ENCODE measurements at places on chromosomes 16 and 17.

GRCh38 chr17:2194889-2195335 is 108.7 kb downstream of the SMG6 start:
- no peak for DNase-seq

GRCh38 chr17:77815127-77815905 is 143.2 kb upstream of the TNRC6C start:
- DNase-seq, result no peak

DNA sequence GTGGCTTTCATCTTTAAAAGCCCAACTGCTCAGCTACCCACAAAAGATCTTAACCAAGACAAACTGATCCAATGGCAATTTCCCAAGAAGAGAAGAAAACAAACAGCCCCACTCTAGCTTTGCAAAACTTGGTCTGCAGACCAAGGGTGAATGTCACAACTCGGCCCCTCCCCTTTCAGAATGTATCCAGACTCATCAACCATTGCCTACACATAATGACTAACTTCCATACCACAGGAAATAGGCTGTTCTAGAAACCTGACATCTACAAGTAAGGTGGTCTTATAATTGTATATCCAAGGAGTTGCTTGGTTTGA is 16.0 kb downstream of the DCUN1D3 start:
- no peak for DNase-seq

DNA sequence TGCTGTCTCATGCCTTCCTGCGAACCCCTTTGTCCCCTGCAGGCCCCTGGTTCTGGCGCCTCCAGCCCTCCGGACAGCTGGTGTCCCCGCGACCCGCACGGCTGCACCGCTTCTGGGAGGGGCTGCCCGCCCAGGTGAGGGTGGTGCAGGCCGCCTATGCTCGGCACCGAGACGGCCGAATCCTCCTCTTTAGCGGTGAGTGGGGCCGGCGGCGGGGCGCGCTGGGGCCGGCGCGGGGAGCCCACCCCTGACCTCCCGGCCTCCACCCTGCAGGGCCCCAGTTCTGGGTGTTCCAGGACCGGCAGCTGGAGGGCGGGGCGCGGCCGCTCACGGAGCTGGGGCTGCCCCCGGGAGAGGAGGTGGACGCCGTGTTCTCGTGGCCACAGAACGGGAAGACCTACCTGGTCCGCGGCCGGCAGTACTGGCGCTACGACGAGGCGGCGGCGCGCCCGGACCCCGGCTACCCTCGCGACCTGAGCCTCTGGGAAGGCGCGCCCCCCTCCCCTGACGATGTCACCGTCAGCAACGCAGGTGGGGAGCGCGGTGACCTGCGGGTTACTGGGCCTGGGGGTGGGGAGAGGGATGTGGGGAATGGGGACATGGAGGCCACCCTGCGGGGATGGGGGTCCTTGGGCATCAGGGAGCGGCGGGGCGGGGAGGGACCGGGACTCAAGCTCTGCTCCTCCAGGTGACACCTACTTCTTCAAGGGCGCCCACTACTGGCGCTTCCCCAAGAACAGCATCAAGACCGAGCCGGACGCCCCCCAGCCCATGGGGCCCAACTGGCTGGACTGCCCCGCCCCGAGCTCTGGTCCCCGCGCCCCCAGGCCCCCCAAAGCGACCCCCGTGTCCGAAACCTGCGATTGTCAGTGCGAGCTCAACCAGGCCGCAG is 7.1 kb upstream of the IL32 start:
- DNase-seq, result peak; percentile 20

GRCh38 chr17:54694287-54694887 is 206.3 kb upstream of the TOM1L1 start:
- DNase-seq, result no peak

DNA sequence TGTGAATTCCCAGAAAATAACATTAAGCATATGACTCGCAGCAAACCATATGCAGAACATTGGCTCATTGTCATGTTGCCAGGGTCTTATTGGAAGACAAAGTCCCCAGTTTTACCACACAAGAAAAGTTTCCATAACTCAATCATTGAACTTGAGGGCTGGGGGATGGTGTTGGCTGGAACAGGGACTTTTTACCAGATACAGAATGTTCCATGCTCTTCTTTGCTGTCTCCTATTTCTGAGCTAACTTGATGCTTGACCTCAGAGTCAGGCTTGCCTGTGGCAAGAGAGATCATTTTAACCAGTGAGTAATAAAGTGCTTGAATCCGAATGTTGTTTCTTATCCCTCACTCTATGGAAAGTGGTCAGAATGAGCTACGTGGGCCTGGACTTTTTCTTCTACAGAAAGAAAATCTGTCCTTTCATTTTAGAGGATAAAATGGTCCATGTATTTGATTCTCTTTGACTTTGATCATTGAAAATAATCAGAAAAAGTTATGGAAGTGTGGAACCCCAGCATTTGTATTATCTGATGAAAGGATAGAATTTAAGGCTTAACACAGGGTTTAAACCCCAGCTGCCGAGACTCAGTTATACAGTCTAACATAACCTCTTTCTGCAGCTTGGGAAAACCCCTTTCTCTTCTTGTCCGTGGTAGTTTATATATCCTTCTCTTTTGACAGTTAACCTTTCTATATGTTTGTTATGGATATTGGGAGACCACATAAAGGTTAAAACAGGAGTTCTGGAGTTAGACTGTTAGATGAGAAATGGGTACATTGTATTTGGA is 67.0 kb downstream of the TUBD1 start:
- DNase-seq, result peak; percentile 50

DNA sequence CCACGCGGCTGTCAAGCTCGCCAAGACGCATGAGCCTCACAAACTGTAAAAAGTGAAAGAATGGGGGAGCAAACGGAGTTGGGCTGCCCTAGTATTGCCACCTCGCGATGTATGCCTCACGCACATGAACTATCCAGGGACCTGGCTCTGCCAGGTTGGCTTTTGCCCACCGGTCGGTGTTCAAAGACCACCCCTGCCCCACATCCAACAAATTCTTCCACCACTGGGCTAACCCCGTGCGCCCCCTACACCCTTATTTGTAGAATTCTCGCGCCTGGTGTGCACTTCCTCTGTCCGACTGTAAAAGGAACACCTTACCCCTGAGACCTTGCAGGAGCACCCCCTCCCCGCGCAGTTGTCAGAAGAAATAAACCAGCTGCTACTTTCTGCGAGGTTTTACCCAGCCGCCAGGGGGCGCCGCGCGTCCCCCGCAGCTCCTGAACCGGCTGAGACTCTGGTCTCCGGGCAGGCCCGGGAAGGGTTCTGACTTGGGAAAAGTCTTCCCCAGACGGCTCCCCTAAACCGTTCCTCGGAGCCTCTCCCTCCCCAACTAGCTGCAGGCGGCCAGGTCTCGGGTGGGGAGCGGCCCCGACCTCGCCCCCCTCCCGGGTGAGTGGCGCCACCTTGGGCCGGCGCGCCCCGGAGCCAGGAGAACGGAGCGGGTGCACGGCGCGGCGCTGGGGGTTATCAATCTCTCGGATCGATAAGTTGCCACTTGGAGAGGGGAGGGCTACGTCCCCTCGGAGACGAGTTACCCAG is 1.7 kb upstream of the ZNF423 start:
- DNase-seq, result no peak

DNA sequence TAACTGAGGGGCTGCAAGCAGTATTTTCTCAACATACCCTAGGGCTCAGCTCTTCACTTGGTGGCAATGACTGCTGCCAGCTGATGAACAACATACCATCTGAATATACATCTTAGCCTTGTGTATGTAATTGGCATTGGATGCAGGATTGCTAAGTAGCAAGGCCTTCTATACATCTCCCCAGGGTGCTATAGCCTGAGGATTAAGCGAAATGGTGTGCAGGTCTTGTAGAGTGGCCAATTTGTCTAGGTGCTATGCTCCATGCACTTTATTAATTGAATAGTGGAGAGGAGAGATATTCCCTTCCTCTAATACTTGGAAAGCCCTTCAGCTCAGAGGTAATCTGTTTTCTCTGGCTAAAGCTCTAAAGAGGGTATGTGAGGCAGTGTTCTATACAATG is 71.9 kb downstream of the KIF2B start:
- DNase-seq, result no peak

DNA sequence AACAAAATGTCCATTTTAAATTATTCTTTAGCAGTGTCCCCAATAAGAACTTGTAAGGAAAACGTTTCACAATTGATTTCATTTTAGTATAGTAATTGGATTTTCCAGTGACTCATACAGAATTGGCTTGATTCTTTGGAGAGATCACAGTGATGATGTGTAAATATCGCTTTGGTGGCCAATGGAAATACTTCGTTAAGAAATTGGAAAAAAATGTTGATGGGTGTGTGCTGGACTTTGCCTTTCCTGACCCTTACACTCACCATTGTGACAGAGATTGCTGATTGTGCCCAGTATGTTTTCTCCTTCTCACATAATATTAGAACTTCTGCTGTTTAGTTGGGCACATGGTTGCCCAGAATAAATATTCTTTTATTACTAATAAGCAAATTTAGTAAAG is 7.4 kb upstream of the EFCAB13 start:
- no peak for DNase-seq

- no peak for DNase-seq
Observed at GRCh38 chr17:40951011-40951622, 13.7 kb upstream of the KRT23 start.

- peak; percentile 27 for DNase-seq
Observed at GRCh38 chr16:71426069-71426879, 15.6 kb downstream of the TLE7 start.

- DNase-seq, result no peak
Observed at GRCh38 chr17:57120814-57121213, 35.8 kb downstream of the AKAP1 start.

- DNase-seq, result no peak
Observed at GRCh38 chr17:40086150-40087044, 14.0 kb downstream of the NR1D1 start.

DNA sequence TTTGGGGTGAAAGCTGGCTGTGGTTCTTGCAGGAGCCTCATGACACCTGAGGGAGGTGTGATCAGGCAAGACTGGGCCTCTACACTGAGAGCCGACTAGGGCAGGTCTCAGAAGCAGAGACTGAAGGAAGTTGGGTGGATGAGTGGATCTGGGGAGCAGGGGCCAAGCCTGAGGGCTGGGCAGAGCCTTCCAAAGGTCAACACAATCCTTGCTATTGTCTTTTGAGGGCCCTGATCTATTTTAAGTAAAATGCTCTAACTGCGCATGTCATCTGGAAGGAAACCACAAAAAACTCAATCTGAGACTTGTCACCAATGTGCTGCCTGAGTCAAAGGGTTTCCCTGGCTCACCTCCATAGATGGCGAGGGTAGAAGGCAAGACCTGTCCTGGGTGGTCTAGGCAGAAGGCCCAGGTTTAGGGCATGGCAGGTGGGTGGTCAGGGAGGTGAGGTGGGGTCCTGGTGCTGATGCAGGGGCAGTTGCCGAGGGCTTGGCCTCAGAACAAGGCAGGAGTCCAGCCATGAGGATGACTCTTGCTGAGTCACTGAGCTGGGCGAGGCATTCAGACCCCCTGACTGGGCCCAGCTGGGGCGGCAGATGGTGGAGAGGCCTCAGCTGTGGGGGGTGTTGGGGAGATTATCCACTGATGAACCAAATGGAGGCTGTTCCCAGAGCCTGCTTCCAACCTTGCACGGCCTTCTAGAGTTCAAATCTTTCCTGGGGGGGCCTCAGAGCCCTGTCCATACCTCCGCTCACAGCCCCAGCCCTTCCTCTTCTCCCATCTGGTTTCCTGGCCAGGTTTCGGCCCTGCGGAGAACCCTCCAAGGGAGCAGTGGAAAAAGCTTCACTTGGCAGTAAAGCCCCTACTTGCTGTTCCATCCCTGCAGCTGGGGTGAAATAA is 5.1 kb downstream of the MVP start:
- no peak for DNase-seq

GRCh38 chr16:24428756-24429155 is 110.6 kb upstream of the RBBP6 start:
- no peak for DNase-seq

- no peak for DNase-seq
Observed at GRCh38 chr16:56311208-56312027, 113.9 kb downstream of the AMFR start.

- DNase-seq, result no peak
Observed at GRCh38 chr17:42283241-42284023, 4.9 kb upstream of the STAT5A start.

DNA sequence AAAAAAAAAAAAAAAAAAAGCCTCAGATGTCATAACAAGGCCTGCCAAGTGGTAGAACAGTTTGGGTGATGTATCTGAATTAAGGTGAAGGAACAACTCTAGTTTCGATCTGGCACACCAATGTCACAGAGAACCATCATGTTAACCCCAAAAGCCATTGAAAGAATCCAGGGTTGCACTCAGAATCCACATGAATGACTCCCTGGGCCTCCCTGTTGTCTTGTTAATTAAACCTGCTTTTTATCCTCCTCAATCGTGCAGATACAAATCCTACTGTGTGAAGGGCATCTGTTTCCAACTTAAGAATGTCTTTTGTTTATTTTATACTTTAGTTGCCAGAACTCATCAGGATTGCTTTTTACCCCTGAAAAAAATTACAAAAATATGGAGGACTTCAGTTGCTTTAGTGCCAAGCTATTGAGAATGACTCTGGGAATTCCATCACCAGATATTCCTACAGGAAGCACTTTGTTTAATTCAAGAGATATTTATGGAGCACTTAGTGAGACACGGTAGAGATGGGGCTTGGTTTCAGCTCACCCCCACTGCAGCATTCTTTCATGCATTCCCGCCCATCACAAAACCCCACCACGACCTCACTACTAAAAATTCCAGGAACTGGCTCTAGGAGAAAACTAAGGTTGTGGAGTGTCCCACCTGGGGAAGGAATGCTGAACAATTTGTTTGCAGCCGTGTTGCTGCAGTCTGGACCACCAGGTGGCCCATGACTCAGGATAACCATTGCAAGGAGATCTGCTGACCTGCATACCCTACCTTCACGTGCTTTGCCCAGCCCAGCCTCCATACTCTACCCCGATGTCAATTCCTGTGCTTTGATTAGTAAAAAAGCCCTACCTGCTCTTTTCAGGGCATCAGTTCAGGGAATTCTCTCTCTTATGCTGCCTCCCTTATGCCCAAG is 63.8 kb upstream of the GPRC5B start:
- DNase-seq, result no peak

GRCh38 chr17:76087531-76087930 is 8.5 kb downstream of the ZACN start:
- DNase-seq, result no peak

- DNase-seq, result no peak
Observed at GRCh38 chr16:6341981-6342380, 990.7 kb upstream of the RBFOX1 start.

DNA sequence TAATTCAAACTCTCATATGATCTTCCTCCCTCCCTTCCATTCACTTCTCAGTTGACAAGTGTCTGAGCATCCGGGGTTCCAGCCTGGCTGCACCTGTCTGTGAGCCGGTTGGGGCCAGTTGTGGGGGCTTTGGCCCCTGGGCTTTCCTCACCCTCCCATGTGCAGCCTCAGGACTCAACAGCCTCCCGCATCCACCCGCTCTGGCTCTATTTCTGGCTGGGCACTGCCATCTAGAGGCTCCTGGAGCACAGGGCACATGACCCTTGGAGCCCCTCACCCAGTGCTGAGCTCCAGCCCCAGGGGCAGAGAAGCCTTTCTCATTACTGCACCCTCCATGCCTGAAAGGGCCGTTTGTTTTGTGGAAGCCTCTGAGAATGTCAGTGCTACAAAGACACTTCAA is 43.3 kb downstream of the HAPSTR1 start:
- peak; percentile 46 for DNase-seq
